HuH-7.5 (cell line): ENCODE measurements at places on chromosomes 6 and 20.

GRCh38 chr6:90811596-90812226 lies 224.8 kb upstream of the MAP3K7 start:
- DNase-seq: no peak

- DNase-seq: no peak
Measured at GRCh38 chr6:145631374-145631773, 103.9 kb downstream of the EPM2A start.

- DNase-seq: no peak
Measured at GRCh38 chr6:81144346-81144745, 608.1 kb downstream of the TENT5A start.

- DNase-seq: no peak
Measured at GRCh38 chr6:67914419-67914818, 720.7 kb upstream of the ADGRB3 start.

DNA sequence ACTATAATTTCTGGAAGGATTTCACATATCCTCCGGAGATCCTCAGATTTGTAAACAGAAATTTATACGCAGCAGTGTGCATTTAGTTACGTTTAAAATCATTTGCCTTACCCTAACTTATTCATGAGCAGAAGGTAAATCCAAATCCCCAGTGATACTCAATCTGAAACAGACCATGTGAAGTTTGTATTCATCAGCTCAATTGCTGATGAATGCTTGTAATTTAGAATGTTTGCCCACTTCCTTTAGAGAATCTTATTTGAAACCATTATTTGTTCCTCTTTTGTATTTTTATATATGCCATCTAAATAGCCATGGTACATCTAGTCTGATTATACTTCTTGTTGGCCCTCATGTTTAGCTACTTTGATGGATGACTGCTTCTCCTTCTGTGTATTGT lies 15.4 kb downstream of the TAAR1 start:
- no peak for DNase-seq

DNA sequence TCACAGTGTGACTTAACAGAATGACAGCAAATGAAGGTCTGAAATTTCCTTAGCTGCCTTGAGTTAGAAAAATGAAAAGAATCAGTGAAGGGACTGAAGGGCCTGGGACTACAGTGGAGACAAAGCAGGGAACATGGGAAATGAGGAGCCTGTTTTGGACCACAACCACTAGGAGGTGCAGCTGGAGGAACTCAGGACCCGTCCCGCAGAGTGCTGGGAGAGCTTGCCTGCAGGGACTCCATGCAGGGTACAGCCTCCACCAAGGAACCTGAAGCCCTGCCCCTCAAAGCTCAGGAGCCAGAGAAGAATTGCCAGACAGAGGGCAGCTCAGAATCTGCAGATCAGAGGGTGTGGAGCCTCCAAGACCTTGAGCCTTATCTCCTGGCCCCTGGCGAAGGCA lies 50.7 kb downstream of the LRFN2 start:
- no peak for DNase-seq

DNA sequence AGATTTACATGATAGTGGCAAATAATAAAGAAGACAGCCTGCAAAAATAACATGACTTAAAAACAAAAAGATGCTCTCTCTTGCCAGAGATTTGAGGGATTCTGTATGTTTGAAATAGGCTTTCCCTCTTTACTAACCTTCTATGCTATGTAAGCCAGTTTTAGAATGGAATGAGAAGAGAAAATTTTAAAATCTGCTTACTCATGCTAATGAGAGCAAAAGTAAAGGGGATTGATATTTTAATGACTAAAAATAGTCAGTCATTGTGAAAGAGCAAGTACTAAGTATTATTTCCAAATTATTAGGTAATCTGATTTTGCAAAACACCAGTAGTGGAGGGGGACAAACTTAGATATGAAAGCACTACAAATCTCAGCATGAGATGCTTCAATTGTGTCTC lies 563.3 kb upstream of the ADGRB3 start:
- no peak for DNase-seq

DNA sequence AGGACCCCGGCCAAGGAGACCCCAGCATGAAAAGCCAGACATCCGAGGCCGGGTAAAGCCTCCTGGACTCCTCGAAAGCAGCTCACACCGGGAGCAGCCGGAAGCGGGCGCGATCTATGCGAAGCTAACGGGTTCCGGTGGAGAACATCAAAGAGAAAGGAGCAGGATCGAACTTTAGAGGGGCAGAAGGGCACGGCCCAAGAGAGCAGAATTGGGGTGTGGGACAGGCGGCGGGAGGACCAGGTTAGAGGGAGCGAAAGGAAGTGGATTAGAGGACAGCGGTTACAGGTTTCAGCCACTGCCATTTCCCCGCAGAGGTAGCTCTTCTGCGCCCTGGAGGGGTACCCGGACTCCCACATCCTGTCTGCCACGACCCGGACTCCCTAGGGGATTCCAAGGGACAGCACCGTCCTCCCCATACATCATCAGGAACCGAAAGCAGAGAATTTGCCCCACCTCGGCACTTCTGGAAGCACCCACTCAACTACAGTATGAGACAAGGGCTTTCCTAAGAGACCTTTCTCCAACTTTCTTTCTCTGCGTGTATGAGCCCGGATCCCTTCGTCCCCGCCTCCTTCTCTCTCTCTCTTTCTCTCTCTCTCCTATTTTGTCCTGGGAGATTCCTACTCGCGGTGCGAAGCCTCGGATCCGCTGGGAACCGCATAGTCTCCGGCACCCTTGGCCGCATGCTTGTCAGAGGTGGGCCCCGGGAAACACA lies 507 bp upstream of the VGLL2 start:
- peak; percentile 51 for DNase-seq

- no peak for DNase-seq
Measured at GRCh38 chr6:32974541-32975308, 6.3 kb downstream of the BRD2 start.

DNA sequence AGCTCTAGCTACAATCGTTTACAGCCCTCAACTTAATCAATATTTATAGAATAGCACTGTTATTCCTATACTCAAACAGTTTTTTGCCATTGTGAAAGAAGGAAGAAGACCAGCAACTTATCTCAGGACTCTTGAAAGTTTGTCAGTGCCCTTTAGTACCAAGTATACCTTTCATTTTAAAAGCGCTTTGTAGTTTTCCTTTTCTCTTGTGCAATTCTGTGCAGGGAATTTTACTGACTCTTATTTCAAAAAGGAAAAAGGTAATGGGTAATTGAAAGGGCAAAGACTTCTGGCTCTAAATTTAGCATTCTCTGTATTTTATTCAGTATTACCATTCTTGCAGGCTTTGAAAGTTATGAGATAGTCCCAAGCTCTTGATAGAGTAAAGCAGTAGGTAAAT lies 16.8 kb upstream of the RHAG start:
- DNase-seq: no peak

- DNase-seq: no peak
Measured at GRCh38 chr6:27553123-27553904, 80.4 kb upstream of the ZNF184 start.

- DNase-seq: no peak
Measured at GRCh38 chr6:121884620-121885019, 449.2 kb downstream of the GJA1 start.

- DNase-seq: peak; percentile 68
Measured at GRCh38 chr6:30690403-30691207, at the start of gene NRM. TSS of gene NRM (minus strand) at chr6:30690984. CDS start at chr6:30690974, 10 bp downstream.

- no peak for DNase-seq
Measured at GRCh38 chr6:107812234-107812769, 11.8 kb downstream of the SCML4 start.

GRCh38 chr6:109284675-109285074 lies 97.6 kb downstream of the CD164 start:
- no peak for DNase-seq

DNA sequence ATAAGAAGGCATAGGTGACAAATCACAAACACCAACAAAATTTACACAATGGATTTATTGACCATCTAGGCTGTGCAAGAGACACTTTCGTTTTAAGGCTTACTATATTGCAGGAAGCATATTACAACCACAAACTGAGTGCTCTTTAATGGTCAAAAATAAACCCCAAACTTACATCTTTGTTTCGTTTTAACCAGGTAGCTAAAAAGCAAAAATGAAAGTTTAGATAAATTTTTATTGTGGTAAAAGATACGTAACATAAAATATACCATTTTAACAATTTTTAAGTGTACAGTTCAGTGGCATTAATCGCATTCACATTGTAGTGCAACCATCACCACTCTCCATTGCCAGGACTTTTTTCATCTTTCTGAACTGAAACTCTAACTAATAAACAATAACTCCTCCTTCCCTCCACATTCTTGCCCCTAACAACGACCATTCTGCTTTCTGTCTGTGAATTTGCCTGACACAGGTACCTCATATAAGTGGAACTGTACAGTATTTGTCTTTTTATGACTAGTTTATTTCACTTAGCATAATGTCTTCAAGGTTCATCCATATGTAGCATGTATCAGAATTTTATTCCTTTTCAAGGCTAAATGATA lies 32.3 kb upstream of the DUSP22 start:
- no peak for DNase-seq

DNA sequence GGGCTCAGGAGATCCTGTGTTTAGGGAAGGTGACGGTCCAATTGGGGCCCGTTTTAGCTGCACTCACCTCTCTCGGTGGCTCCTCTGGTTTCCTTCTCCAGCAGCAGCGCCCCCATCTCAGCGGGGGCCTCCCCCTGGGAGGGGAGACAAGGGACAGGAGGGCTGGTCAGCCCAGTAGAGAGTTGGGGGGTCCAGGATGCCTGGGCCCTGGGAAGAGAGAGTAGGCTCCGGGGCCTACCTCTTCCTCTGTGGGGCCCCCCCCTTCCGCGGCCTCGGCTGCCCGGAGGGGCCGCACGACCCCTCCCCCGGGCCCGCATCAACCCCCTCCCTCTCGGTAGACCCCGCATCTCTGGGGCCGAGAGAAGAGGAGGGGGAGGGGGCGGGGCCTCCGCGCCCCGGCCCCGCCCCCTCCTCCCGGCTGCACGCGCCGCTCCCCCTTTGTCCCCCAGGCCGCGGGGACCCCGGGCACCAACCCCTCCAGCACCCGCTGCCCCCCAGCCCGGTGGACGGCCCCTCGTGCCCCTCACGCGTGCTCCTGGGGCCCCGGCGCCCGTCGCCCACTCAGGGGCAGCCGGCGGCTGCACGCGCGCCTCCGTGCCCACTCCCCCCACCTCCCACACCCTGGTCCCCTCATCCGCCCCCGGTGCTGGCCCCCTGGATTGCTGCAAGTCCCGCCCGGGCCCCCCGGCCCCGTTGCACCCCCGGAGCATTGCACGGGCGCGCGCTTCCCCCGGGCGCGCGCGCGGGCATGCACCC lies 464 bp downstream of the EHMT2 start:
- no peak for DNase-seq

DNA sequence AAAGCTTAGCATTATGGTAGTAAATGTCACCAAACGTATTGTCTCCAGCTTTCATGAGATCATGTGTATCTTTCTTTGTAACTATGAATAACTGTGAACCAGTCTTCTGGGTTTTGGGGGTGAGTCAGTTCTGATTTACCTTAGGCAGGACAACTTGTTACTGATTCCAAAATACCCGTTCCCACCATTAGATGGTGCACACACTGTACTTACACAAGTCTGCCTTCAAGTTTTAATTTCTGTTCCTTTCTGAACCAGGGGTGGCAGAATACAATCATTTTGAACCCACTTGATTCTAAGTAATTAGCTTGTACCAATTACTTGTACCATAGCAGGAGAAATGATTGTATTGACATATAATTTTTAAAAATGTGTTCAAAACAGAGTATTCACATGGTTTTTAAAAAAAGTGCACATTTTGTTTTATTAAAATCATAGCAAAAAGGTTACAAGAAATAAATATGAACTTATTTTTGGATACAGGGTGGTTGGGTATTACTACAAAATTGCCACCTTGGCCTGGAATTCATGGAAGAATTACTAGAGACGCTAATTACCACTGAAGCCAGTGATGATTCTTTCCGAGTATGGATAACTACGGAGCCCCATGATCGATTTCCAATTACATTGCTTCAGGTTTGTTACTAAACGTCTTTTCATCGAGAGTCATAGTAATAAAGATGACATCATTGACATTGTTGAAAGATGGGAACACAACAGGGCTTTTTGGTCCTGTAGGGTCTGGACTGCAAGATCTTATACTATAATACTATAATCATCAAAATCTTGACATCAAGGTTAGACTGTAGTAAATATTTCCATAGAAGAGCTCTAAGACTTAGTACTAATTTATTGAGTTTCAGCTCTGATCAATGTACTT lies 75.2 kb upstream of the GLP1R start:
- DNase-seq: peak; percentile 34

DNA sequence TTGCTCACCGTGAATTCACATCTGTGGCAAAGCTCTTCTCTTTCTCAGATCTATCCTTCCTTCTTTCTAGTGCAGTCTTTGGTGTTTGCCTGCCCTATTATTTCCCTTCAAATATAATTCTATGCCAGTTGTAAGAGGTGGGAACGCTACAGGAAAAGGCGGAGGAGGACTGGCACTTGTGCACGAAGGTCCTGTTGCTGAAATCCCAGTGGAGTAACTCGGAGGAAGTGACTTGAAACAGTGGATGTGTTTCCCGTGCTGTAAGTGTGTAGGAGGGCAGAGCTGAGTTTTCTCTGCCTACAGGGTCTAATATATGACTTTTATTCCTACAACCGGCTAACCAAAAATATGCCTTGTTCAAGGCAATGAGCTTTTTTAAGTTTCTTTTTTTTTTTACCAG lies 754.8 kb downstream of the QKI start:
- DNase-seq: no peak

- DNase-seq: no peak
Measured at GRCh38 chr20:5511930-5512329, 195.2 kb upstream of the PROKR2 start.

- DNase-seq: no peak
Measured at GRCh38 chr6:25360621-25361020, 81.4 kb downstream of the CARMIL1 start.

DNA sequence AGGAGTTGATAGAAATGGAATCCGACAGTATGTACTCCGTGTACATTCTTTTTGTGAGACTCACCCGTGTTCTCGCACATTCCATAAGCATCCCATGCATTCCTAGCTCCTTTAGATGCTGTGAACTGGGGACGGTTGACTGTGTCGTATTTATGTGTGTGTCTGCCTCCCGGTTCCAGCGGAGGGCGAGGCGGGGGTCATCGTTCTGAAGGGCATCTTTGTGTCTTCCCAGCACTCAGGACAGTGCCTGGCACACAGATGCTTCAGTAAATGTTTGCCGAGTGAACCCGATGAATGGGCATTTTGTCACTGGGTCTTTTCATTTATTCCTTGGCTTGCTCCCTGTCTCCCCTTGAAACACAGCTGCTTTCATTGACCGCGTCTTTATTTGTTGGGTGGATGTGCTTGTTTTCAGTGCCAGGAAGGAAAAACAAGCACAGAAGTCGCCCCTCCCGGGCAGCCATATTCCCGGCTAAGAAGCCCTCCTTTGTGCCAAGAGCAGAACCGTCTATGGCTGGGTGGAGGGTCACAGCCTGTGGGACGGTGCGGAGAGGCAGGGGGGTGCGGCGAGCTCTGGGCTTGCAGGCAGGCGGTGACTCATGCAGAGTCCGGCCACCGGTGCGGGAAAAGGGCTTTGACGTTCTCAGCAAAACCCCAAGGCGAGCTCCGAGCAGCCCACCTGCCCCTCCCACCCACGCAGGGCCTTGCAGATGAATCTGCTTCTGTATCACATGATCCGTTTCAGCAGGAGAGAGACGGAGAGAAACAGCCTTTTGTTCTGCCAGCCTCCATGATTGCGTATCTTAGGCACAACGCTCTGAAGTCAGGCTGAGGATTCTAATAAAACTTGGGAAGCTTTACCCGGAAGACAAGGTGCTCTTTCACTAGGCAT lies 11.2 kb upstream of the PSMG4 start:
- peak; percentile 56 for DNase-seq

- no peak for DNase-seq
Measured at GRCh38 chr6:150291968-150292710, 76.7 kb upstream of the IYD start.

GRCh38 chr20:23284009-23284408 lies 66.6 kb upstream of the NXT1 start:
- DNase-seq: no peak
